ENCODE measurements at places on chromosomes 7 and 10.

GRCh38 chr7:158395780-158396278 is 191.8 kb downstream of the PTPRN2 start:
- DNase-seq: no peak

DNA sequence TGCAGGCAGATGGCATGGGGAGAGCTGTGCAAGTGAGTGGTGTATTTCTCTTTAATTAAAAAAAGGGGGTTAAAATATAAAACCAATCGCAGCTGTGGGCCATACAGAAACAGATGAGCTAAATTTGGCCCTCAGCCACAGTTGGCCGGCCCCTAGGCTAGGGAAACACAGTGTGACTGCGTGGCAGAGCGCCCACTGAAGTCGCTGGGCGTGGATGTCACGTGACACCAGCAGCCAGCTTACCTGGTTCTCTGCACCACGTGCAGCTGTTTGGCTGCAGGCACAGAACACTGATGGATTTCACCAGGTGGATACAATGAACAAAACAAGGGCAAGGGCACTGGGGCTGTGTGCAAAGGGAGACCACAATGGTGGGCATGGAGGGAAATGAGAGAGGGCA is 119.3 kb upstream of the ZNF746 start:
- no peak for DNase-seq

- DNase-seq: no peak
Measured at GRCh38 chr10:31659665-31660064, 269.0 kb downstream of the ARHGAP12 start.

DNA sequence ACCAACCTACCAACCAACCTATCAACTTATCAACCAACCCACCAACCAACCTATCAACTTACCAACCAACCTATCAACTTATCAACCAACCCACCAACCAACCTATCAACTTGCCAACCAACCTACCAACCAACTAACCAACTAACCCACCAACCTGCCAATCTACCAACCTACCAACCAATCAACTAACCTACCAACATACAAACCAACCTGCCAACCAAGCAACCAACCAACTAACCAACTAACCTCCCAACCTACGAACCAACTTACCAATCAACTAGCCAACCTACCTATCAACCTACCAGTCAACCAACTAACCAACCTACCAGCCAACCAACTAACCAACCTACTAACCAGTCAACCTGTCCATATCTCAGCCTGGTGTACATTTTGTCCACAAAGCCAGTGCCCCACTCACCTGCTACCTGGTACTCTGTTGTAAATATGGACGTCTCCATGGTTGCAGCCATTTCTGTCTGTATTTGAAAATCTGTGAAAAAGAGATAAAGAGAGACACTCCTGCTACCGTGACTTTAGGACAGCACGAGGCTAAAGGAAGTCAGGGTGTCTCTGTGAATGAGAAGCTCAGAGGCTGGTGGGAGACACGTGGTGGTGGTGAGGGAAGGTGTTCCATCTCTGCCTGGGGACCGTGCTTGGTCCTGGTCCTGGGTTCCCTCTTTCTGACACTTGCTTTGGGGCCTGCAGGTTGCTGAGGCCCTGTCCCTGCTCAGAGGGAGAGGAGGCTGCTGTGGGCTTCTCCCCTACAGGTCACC is 41.9 kb upstream of the IL15RA start:
- DNase-seq: no peak

DNA sequence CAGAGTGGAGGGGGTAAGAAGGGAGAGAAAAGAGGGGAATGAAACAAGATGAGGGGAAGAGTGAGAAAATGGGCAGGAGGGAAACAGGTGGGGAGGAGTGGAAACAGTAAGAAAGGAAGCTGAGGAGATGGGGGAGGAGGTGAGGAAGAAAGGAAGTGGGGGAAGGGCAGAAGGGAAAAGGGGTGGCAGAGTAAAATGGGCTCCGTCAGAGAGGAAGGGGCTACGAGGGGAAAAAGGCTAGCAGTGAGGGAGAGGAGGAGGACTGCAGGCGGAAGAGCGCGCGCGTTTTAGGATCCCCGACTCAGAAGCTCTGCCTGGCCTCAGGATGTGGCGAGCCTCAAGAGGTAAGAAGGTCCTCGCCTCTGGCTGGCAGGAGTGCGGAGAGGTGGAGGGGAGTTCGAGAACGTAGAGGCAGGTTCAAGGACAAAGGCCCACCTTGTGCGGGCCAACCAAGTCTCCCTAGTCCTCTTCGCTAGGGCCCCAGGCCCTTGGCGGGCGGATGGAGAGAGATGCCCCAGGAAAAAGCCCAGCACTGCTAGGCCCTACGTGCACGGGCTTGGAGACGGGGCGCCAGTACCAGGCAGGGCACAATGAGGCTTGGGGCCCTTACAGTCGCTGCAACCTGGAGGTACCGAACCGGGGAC is 5.8 kb upstream of the NKX2-3 start:
- DNase-seq: no peak

- DNase-seq: no peak
Measured at GRCh38 chr10:49325916-49326783, 27.2 kb downstream of the C10orf71 start.

GRCh38 chr10:84298057-84298456 is 30.3 kb upstream of the CCSER2 start:
- DNase-seq: no peak

GRCh38 chr10:3828404-3829155 is 43.6 kb upstream of the KLF6 start:
- no peak for DNase-seq

- no peak for DNase-seq
Measured at GRCh38 chr10:78992333-78992732, 76.4 kb upstream of the ZMIZ1 start.

DNA sequence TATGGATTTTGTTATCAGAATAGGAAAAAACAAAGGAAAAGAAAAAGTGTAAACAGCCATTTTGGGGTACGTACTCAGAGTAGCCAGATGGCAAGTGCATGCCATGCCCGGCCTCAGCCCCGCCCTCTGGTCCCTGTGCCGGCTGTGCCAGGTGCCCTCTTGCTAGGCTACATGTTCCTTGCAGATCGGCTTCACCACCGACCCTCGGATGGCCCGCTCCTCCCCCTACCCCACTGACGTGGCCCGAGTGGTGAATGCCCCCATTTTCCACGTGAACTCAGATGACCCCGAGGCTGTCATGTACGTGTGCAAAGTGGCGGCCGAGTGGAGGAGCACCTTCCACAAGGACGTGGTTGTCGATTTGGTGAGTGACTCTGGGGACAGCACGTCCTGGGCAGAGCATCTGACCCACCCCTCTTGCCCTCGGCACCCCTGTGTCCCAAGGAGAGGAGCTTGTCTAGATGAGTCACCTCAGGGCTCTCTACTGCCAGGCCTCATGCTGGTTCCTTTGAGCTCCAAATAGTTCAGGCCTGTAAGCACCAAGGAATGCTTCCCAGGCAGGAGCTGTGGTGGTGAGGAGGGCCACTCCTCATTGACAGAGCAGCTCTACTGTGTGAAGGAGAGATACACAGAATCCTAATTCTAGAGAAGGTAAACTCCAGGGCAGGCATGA is 54.9 kb upstream of the ZMIZ2 start:
- DNase-seq: no peak

- no peak for DNase-seq
Measured at GRCh38 chr7:36942025-36942424, 217.7 kb upstream of the AOAH start.

GRCh38 chr7:1111156-1111555 is 23.2 kb downstream of the GPER1 start:
- DNase-seq: no peak

DNA sequence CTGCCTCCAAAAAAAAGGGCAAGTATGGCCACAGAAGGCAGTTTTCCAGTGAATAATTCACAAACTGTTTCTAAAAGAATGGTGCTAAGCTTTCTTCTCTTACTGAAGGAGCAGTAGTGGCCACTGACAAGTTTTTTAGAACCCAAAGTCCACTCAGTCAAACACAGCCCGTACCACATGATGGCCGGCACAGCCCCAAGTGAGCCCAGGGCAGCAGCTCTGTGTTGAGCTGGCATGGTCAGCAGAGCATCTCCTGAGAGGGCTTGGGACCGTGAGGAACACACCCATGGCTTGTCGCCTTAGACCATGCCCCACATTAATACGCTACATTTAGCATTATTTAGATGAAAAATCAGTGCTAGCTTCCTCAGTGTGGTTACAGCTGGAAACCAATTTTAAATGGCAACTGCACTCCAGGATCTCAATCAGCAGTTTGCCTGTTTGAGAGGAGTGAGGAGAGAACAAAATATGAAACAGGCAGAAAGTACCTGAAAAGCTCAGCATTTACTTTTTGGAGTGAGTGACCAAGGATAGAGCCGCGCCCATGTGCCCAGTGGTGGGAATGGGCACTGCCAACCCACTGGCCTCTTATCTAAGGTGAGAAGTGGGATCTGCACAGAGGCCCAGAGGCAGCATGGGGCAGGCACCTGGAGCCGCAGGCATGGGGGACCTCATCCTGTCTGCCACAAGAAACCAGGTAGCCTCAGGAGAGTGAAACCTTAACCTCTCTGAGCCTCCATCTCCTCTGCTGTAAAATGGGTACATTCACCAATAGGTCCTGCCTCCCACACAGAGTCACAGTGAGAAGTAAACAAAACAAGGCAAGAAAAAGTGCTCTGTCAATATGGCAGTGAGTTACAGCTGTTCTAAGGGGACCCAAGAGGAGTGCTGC is 17.4 kb downstream of the PSAP start:
- no peak for DNase-seq

- no peak for DNase-seq
Measured at GRCh38 chr10:119101366-119102098, 2.4 kb upstream of the DENND10 start.

- no peak for DNase-seq
Measured at GRCh38 chr7:78634093-78634492, 819.4 kb downstream of the MAGI2 start.

DNA sequence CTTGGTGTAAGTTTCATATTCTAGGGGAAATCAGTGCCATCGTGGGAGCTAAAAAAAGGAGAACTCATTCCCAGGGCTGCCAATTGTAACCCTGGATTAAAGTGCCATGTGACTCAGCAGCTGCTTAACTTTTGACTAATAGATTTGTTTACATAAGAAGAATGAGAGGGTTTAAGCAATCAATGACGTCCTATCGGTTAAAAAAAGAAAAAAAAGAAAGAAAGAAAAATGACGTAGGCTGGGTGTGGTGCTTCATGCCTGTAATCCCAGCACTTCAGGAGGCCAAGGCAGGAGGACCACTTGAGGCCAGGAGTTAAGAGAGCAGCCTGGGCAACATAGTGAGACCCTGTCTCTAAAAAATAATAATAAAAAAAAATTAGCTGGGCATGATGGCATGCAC is 116.2 kb upstream of the AFAP1L2 start:
- no peak for DNase-seq

DNA sequence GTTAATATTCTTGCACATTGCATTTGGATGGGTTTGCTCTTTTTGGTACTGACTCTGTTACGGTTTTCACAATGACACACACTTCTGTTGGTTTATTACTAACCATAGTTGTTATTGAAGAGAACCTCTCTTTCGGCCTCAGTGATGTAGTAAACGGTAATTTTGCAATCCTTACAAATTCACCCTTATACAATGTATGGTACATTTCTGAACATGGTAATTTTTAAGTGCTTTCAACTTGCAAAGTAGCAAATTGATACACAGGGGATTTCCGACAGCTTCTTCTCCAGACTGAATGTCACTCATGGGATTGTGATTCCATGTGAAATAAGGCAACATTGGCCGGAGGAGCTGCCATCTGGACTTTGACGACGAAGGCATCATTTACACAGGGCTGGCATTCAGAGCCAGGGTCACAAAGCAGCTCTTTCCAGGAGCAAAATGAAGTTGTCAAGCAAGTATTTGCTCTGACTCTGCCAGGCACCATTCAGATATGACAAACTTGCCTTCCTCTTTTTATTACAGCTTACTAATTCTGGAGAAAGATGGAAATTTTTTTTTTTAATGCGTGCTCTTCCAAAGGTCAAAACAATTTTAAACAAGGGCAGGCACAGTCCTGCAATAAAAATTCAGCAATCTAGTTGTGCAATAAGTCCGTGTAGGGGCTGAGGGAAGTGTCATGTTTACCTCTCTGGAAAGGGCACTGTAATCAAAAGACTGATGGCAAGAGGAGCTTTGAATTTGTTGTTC is 711.5 kb upstream of the C7orf33 start:
- DNase-seq: no peak

DNA sequence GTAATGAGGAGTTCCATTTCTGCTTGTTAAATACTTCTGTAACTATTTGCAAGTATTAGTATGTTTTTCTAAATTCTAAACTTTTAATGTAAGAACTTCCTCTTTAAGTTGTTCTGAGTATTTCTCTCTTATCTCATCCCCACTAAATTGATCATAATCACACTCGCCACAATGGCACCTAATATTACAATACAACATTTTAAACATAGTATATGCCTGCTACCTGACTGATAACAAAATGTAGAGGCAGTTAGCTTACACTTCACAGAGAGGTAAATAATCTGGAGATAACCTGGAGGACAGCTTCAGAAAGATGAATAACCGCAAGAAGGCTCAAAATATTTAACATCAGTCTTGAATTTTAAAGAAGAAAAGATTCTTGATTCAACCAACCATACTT is 48.6 kb downstream of the HIBADH start:
- DNase-seq: no peak

DNA sequence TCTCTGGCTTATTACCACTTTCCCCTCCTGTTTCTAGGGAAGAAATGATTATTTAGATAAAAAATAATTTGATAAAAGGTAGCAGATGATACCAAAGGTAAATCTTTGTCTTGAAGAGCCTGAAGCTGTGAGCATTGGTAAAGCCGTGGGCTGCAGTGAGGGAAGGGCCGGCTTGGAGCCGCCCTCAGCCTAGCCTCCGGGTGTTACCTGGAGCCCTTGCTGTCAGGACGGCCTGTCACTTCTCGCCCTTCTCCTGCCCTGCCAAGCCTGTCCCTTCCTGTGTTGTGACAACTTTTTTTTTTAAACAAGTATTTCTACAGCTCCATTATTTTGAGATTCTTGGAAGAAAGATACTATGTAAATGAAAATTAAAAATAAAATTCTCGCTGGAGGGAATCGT is 7.0 kb downstream of the CUX1 start:
- DNase-seq: no peak

DNA sequence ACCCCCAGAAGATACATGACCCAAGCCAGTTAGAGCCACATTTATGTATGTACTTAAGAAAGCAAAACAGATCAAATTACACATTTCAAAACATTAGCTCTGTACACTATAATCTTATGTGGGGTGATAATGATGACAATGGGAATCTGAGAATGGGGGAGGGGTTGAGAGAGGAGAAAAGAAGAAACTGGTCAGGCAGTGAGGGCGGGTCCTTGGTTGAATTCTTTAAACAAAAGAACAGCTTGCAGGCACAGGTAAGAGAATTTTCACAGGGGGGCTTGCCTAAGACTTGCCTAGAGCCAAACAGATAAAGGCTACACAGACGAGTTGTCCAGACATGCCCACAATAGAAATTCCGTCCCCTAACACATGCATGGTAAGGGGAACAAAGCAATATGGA is 76.8 kb upstream of the PTER start:
- DNase-seq: no peak

GRCh38 chr10:94065362-94065761 is 71.6 kb downstream of the PLCE1 start:
- no peak for DNase-seq

- DNase-seq: no peak
Measured at GRCh38 chr10:24790073-24790472, 66.4 kb upstream of the ARHGAP21 start.
